Karpas-422 (cell line): ENCODE measurements at places on chromosomes 2 and 18.

DNA sequence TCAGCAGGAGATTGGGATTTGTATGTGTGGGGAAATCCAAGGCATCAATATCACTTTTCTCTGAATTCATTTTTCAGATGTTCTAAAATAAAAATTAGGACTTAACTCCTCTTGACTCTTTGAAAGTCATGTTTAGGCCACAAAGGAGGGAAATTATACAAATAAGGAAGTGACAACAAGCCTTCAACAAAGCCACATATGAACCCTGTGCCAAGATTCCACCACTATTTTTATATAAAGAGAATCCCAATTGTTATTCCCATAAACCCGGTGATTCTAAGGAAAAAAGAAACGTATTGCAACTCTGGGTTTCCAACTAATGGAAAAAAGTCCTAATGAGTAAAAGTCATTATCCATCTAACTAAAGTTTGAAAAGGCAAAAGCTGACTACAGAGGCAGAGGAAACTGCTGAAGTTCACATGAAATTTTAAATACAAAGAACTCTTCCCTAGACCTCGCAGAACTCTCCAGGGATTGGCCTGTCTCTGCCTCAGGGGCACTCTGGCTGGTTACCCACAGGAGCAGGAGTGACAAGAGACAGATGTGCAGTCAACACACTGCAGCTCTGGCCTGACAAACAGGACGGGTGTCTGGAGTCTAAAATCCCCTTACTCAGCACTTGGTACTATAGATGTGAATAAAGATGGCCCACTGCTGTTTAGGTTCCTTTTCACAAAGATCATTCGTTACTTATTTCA, 11.5 kb downstream of the NPC1 start:
- DNase-seq: no peak

DNA sequence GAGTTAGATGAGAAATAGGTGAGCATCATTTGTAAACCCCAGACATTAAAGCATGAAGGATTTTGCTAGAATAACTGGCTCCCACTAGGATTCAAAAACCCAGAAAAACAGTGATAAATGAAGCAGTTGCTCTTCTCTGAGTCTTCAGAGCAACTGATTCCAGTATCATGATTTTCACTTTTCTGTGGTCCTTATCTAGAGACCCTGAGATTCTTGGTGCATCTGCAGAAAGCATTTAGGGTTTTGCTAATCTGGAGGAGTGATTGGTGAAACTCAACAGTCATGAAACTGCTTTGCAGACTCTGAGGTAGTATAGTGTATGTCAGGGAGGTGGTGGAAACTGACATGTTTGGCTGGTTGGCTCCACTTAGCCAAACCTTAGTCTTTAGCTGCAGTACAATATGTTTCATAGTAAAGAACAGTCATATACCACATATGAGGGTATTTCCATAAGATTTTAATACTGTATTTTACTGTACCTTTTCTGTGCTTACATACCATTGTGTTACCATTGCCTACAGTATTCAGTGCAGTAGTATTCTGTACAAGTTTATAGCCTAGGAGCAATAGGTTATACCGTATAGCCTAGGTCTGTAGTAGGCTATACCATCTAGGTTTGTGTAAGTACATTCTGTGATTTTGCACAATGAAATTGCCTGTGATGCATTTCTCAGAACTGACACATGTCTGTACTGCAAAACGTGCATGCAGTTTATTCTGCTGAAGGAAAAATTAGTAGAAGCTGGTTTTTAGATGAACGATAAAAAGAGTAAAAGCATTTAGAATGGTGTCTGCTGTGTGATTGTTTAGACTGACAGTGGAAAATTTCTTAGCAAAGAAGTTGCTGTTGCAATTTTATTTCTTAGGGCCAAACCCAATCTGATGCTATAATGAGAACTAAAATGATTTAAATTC, 23.8 kb downstream of the EML4 start:
- no peak for DNase-seq

- no peak for DNase-seq
These were observed 655 bp downstream of the RND3 start for GRCh38 chr2:150486539-150487484.

GRCh38 chr2:126302043-126302442, 353.9 kb upstream of the GYPC start:
- DNase-seq: no peak

DNA sequence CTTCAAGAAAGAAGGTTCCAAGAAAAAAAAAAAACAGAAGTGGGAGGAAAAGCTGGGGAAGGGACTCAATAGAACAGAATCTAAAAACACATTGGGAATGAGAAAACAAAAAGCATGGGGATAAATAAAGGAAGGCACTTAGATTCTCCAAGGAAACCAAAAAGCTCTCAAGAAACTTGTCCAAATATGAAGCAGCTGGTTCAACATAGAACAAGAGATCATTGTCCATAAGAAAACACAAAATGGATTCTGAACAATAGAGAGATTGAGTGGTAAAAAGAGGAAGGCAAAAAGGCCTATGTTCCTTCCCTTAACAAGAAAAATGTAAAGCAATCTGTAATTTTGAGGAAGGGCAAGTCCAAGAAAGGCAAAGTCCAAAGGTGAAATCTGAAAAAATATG, 32.9 kb upstream of the ALK start:
- no peak for DNase-seq
